ENCODE measurements at places on chromosomes 7 and 10.

DNA sequence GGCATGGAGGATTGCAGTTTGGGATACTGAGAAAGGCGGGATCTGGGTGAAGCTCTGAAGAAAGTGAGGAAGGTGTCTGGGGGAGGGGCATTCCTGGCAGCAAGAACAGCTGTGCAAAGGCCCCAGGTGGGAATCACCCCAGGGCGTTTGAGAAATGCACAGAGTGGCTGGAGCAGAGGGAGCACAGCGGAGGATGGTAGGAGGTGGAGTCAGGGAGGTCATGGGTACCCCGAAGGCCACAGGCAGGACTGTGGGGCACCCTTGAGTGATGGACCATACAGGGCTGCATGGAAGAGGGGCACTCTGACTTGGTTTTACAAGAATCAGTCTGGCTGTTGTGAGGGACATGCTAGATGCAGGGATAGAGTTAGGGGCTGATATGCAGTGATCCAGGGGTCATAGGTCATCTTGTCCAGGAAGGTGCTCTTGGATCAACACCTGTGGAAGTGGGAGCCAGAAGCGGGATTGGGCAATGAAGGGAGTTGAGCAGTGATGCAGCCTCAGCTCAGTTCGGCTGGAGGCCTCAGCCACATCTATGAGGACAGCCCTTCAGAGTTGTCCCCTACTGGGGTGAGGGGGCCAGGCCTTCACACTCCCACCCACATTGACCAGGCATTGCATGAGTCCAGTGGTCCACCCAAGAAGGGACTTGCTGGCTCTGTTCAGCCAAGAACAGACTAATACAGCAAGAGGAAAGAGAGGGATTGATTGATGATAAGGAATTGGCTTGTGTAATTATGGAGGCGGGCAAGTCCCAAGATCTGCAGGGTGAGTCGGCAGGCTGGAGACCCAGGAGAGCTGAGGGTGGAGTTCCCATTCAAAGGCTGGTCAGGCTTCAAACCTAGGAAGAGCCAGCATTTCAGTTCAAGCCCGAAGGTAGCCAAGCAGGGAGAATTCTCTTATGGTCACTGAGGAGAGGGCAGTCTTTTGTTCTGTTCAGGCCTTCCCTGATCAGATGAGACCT, 48.7 kb downstream of the TSPAN15 start:
- peak; percentile 33 for DNase-seq

GRCh38 chr7:17719998-17720397, 220.3 kb downstream of the SNX13 start:
- no peak for DNase-seq

DNA sequence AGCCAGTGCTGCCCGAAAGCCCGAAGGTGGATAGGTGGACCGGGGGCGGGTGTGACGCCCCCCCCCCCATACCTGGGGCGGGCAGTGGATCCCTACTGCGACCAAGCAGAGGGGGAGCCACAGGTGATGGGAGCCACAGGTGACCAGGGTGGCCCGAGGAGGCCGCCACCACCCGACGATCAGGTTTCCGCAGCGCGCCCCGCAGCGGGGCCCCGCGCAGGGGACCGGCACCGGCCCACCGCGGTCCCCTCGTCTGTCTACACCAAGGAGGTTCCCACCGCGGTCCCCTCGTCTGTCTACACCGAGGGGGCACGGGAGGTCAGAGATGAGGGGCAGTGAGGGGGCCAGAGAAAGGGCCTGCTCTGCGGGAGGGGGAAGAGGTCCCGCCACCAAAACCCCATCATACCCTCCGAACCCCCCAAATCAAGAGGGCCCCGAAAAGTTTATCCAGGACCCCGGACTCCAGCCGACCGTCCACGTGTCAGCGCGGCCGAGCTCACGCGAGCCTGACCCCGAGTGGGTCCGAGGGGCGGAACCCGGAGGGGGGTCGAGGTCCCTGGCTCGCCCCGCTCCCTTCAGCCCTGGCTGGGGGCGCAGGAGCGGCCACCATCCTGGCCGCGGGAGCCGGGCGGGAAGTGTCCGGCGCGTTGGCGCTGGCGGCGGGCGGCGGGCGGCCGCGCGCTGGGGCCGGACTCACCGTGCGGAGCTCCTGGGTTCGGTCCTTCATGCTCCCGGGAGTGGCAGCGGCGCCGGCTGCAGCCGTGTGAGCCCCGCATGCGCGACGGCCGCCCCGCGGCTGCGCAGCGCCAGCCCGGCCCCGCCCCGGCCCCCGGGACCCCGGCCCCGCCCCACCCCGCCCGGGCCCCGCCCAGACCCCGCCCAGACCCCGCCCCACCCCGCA, at the start of gene STX1A:
Gene STX1A (minus strand): TSS at position 765 of the 901 bp plus-strand sequence. CDS start 38 bp downstream, at position 727.
- DNase-seq, result peak; percentile 86

GRCh38 chr10:18566177-18566576, 85.2 kb downstream of the NSUN6 start:
- no peak for DNase-seq

DNA sequence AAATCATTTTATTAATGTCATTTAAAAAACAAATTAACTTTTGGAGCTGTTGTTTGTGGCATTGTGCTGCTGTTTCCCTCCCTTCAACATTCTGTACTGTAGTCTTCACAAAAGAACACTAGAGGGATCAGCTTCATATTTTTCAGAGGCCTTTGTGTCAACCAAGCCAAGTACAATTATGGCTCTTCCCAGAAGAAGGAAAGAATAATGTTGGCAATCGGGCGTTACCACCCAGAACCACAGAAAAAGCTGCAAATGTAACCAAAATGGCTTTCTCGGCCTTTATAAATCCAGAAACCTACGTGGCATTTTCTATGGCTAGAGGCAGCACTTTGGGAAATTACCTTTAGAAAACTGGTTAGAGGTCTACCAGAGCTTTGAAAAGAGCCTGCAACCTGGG, 98.8 kb upstream of the COL1A2 start:
- no peak for DNase-seq

DNA sequence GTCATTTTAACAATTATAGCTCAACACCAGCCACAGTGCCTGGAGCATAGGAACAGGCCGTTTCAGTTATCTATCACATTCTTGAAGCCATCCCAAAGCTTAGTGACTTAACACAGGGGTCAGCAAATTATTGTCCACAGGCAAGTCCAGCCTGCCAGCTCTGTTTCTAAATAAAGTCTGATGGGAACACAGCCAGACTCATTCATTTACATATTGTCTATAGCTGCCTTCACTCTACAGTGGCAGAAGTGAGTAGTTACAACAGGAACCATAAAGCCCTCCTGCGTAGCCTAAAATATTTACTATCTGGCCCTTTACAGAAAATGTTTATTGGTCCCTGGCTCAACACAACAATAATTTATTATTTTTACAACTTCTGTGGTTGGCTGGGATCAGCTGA, 407.5 kb upstream of the AUTS2 start:
- no peak for DNase-seq

DNA sequence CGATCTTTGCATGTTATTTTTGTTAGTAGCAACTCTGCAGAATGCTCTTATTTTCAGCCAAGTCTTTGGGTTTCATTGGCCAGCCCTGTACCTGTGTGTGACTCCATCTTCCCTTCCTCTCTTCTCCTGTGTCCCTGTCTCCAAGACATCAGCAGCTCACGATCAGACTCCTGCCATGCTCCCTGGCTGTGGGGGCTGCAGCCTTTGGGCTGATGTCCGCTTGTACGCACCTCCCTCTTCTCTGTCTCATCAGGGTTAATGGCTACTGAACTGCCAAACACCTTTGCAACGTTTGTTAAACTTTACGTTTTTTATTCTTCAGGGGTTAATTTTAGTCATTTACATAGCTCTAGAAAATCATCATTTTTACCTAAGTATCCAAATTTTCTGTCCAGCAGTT, 103.5 kb upstream of the RET start:
- DNase-seq, result no peak

DNA sequence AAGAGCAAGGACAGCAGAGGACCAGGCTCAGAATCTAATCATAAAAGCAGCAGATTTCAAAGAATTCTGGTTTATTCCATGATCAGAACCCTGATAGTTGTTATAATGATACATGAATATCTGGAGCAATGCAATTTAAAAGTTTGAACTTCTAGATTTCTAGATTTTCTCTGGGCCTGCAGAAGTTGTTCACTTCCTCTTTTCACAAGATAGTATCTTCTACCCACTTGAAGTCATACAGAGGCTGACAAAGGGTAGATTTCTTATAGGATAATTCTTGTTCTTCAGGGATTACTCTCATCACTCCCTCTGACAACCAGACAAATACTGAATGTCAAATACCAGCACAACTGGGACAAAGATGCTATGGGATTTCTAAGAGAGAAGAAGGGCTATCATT, 320.0 kb upstream of the ETV1 start:
- no peak for DNase-seq

- no peak for DNase-seq
These were observed 8.3 kb downstream of the ADD3 start for GRCh38 chr10:110016039-110016438.

DNA sequence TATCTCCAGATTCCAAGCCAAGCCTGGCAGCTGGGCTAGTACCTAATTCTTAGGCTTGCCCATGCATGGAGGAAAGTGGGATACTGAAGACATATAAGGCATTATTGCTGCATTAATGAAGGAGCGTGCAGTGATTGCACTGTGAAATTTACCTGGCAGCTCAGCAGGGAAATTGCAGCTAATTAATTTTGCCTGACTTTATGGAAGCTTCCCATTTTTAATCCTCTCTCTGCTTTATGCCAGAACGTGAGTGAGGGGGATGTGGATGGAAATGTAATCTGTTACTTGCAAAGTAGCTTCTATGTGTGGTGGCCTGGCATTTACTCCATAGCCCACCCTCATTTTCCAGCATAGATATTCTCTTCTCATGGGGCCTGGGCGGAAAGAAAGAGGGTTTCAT, 134.9 kb downstream of the SH2D4B start:
- no peak for DNase-seq

DNA sequence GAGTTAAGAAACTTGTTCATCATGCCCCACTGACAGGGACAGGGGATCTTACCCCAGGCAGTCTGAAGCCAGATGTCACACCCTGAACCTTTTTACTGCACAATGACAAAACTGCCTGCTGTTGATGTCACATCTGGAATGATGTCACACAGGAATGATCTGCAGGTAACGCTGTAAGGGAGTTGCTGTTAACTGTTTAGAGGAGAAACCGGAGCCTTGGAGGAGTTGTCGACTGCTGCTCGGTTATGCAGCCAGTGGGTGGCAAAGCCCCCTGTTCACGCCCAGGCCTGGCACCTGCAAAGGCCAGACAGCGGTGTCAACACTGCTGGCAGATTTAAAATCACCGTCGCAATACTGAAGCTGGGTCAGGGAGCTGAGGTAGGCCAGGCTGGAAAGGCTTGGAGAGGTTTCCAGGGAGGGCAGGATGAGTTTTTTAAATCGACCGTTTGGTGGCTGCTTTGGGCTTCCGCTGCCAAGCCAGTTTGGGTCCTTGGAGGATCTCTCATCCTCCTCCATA, 10.0 kb upstream of the SLIT1 start:
- no peak for DNase-seq

DNA sequence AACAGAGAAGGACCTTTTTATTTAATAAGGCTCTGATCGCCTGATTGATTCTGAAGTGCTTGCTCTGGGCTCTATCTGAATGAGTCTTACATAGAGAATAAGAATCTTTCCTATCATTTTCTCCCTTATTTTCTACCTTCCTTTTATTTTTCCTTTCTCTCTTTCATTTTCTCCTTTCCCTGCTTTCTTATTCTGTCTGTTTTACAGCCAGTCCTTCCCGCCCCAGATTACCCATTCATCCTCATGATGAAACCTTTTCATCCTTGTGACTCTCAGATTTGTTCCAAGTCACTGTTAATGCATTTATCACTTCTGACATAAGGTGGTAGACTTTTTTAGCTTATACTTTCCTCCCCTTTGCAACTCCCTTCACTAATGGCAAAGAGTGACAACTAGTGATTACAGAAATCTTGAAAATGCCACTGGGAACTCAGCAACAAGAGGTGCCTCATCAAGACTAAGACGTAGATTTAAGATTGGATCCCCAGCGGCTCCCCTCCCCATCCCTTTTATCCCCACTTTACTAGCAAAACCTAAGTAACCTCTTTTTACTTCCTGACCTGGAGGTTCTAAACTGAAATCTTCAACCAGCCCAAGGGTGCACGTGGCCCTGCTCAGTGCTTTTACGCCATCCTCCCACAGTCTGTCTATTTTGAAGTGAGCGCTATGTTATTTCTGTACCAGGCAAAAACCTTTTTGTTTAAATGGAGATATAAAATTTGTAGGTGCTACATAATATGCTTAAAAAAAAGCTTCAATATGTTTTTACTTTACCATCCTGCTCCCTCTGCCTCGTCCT, 179.8 kb downstream of the DYNC1I1 start:
- no peak for DNase-seq

GRCh38 chr10:102714621-102715455, at the start of gene SFXN2:
TSS of gene SFXN2 (plus strand) at chr10:102714636. CDS start at chr10:102726637, 12,001 bp downstream.
- DNase-seq, result peak; percentile 77

DNA sequence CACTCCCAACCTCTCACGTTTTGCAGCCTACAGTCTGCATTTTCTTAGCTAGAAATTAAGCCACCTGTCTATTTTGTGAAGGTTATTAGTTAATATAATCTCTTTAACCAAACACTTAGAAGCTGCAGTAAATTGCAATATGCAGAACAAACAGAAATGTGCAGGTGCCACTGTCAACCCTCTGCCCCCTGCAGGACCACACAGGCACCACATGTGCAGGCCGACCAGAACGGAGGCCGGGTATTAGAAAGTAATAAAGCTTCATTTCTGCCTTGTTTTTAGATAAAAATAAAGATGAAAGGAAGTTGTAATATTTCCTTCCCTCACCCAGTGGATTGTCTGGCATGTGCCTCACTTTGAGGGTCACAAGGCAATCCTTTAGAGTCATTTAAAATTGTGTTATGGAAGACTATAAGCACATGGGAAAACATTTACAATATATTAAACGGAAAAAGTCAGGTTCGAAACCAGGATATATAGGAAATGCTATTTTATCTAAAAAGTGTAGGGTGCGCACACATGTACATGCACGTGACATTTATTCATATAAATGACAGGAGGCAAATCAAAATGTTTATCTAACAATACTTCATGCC, 158.2 kb downstream of the ARHGAP12 start:
- DNase-seq, result no peak

- DNase-seq, result no peak
These were observed 559 bp upstream of the FKBP14 start for GRCh38 chr7:30027065-30027456.

GRCh38 chr7:158858592-158859503, 2.5 kb downstream of the DYNC2I1 start:
- DNase-seq, result peak; percentile 40

Measured in activated CD8-positive, alpha-beta memory T cell treated with anti-CD3 and anti-CD28 coated beads, Interleukin-2, amount 50 U/mL, for 48 hours (primary cell).